ENCODE measurements at places on chromosomes 7 and 10.

GRCh38 chr10:58956926-58957325 is 219.5 kb upstream of the PHYHIPL start:
- DNase-seq, result peak; percentile 52

DNA sequence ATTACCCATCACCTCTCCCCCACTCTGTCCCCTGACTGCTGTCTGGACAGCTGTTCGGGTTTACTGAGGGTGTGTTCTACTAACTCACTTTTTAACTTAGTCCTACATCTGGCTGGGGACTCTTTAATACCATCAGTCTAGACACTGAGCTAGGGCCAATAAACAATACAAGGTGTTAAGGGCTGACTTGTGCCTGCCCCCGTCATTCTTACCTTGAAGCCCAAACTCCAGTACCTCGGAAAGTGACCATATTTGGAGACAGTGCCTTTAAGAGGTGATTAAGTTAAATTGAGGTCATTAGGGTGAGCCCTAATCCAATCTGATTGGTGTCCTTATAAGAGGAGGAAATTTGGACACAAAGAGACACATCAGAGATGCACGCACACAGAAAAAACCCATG is 35.7 kb downstream of the STEAP1B start:
- DNase-seq, result no peak

- DNase-seq, result no peak
Observed at GRCh38 chr10:133154411-133154810, 5.6 kb upstream of the KNDC1 start.

DNA sequence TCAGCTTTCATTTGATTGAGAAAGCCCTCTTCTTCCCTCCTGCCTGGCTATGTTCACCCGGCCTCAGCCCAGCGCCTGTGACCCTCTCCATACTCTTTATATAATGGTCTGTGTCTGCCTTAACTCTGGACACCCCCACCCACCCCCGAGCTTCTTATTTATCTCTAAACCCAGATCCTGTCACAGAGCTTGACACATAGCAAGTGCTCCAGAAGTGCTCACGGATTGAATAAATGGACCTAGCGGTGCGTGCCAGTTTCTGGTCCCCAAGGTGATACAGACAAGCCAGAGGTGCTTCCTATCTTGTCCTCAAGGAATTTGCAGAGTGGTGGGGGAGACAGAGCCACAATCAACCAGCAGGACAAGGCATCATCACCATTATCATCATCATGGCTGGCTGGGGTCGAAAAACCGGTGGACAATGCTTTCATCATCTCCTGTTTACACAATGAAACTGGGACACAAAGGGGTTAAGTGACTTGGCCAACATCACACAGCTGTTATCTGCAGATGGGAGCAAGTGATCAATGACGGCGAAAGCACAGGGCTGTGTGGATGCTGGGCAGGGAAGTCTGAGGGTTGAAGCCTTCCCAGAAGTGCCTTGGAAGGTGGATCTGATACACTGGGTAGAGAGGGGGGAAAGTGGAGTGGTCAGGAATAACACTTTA is 2.2 kb upstream of the LOXL4 start:
- no peak for DNase-seq

DNA sequence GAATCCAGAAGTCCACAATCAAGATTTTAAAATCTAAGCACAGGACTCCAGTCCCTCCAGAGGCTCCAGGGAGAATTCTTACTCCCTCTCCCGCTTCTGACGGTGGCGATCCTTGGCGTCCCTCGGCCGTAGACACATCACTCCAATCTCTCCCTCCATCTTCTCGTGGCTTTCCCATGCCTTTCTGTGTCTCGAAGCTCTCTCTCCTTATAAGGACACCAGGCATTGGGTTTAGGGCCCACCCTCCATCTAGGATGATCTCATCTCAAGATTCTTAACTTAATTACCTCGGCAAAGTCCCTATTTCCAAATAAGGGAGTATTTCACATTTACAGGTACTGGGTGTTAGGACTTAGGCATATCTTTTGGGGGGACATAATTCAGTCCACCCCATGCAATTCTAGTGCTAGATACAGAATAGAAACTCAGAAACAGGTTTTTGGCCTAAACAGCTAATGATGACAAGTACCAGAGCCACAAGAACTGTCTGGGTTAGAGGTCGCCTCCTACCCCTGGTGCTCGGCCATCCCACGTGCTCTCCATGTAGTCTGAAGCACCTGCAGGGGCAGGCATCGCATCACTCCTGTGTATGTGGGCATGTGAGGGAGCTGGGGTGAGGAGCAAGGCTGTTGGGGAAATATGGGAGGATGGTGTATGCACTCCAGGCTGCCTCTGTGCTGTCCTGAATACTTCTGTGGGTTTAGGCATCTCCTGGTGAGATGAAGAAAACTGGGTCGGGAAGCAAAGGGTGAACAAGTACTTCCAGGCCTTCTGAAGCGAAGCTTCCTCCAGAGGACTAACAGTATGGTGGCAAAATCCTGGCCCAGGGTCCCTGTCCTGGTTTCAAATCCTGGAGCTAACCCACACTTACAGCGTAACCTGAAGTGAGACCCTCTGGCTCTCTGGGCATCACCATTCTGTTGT is 298.3 kb upstream of the ZMIZ1 start:
- no peak for DNase-seq

GRCh38 chr10:122911889-122912484 is 1.6 kb downstream of the FAM24A start:
- DNase-seq, result peak; percentile 4

DNA sequence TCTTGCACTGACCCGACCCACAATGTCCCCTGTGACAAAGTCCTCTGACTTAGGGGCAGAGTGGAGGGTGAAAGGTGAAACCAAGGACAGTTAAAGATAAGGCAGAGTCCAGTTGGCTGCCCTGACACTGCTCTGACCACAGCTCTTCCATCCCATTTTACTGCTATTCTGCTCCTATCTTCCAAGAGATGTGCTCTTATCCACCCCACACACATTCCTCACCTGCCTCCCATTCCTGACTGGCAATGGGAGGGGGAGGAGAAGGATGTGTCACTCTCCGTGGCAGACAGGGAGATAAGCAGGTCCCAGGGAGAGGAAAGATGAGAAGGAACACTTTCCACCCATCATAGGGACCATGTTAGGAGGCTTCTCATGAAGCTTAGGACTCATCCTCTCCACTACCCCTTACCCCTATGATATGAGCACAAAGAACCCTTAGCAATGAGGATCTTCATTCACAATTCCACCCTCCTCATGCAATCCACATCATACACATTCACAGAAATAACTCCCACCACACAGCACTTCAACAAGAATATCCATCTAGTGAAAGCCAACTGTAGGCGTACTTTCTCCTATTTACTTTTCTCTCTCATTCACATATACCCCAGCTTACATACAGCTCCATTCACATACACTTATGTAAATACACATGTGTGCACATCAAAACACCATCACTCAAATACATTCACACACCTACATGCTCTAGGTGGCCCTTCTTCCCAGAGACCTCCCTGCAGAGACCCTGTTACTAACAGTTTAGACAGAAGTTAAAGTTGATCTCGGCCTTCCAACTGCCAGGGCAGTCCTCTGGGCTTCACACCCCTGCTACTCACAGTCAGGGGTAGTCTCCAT is 6.6 kb downstream of the SYNPO2L start:
- no peak for DNase-seq

GRCh38 chr10:510415-510881 is 179.0 kb downstream of the DIP2C start:
- no peak for DNase-seq

DNA sequence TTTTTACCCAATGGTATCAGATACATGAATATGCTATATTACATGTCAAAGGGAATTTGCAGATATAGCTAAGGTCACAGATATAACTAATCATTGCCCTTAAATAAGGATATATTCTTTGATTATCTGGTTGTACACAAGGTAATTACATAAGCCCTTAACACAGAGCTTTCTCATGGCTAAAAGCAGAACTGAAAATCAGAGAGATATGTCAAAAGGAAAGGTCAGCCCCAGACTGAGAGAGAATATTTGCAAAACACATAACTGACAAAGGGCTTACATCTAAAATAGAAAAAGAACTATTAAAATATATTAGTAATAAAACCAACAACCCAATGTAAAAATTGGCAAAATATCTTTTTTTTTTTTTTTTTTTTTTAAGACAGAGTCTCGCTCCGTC is 1029.5 kb upstream of the LRRN3 start:
- DNase-seq, result no peak

DNA sequence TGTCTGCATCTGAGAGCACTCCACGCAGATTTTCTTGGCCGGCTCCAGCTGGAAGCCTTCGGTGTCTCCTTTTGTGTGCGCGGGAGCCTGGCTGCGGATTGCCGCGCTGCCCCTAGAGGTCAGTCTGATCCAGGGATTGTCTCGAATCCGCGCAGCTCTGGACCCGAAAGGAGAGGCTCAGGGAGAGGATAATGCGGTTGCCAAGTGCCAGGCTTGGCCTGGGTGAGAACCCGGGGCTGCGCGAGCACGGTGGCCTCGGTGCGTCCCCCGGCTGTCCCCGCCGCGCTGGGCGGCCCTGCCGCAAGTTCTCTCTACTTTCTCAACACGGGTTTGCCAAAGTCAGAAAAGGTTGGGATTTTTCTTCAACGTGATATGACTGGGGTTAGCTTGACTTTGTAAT is 140.9 kb downstream of the ADCYAP1R1 start:
- peak; percentile 13 for DNase-seq

DNA sequence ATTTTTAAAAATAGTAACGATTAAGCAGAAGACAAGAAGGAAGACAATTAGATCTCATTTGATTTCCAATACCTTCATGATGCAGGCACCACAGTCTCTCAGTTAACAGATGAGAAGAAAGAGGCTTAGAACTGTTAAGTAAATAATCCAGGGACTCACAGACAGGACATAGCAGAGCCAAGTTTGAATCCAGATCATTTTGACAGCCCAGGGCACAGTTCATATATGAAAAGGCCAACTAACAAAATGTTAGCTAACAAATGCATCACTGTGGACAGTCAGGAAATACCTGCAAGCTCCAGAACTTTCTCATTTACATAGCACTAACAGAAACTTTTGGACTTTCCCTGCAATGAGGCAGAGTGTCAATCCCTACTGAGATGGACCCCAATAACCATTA is 4.2 kb upstream of the NPSR1 start:
- no peak for DNase-seq

- DNase-seq, result no peak
Observed at GRCh38 chr10:43667317-43667731, 18.6 kb upstream of the ZNF32 start.

- DNase-seq, result no peak
Observed at GRCh38 chr7:6637544-6638229, 569 bp downstream of the ZNF316 start.

GRCh38 chr10:132494866-132495630 is 42.5 kb upstream of the INPP5A start:
- DNase-seq, result no peak

GRCh38 chr10:82660986-82661385 is 786.0 kb downstream of the NRG3 start:
- no peak for DNase-seq

DNA sequence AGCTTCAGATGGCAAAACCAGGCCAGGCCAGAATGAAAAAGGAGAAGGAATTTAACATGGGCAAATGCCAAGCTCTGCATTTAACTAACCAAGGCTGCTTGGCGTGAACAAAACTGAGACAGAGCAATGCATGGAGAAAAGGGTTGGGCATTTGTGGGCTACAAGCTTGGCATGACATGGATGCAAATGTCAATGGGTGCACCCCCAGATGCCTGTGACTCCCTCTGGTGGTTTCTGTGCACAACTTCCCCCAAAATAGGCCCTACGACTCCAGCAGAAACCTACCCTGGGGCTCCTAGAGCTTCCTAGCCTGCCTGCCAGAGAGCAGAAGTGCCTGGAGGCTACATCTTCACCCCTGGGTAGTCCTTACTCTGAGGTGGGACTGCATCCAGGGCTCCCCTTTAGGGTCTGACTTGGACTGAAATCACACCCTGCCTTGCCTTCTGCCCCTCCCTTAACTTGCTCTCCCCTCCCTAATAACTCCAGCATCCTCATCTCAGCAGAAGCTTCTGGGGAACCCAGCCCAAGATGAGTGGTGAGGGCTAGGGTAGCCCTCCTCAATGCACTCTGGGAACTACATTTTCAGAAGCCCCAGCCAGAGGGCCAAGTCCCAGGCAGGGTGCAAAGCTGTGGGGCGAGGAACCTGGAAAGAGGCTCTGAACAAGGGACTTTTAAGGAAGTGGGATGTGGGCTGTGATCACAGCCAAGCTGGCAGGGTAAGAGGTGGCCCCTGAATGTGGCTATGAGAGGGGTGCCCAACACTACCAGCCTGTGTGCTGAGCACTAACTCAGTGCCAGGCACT is 11.3 kb downstream of the GPRIN2 start:
- no peak for DNase-seq

GRCh38 chr7:137135654-137136350 is 207.7 kb downstream of the PTN start:
- no peak for DNase-seq

DNA sequence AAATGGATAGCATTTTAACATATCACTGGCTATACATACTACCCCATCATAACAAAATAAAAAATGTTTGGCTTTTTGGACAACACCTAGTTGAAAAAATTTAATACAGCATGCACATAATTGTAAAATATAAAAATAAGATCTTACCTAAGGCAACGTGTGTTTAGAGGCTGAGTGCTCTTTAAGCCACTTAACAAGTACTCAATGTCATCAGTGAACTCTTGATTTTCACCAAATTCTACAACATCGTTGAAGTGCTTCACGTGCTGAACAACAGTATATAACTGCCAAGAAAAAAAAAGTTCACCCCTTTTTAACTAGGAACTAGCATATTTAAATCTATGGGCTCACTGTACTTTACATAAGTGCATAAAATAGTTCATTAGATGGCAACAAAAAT is 49.5 kb downstream of the WAPL start:
- DNase-seq, result no peak

DNA sequence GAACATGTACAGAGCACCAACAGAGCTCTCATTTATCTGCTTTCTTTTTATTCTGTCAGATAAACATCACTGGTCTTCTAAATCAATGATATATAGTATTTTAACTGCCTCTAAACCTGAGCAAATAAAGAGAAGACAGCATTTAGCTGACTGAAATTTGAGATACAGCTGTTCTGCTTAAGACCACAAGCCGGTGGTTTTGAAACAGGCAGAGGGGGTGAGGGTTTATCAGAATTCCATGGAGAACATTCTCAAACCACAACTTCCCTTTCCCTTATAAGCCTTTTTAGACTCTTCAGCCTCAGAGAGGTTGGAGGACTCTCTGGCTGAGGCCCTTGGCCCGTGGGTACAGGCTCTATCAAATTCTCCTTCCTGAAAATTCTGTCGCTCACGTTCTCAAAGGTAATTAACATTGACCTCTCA is 87.4 kb upstream of the RSU1 start:
- peak; percentile 95 for DNase-seq

- DNase-seq, result no peak
Observed at GRCh38 chr10:121525251-121526134, 72.8 kb downstream of the FGFR2 start.

- no peak for DNase-seq
Observed at GRCh38 chr10:61852261-61852660, 49.2 kb upstream of the ARID5B start.
